Esophagus squamous epithelium (tissue), 5 donors: ENCODE measurements at places on chromosomes 4 and X. TPM values are rescaled to one million over a fixed set of nuclear protein-coding genes. Genes with fewer than 3 reads are reported as not detected.

GRCh38 chrX:111169141-111169540, 73.2 kb downstream of the PAK3 start:
- H3K4me3 ChIP-seq: no peak overlapping the region
- H3K4me1 ChIP-seq: no peaks in the 10 kb centered on the region
- no peaks in the 10 kb centered on the region for H3K27me3 ChIP-seq
- H3K36me3 ChIP-seq: no peaks in the 10 kb centered on the region
- no peak for DNase-seq
- no peak overlapping the region for H3K27ac ChIP-seq

DNA sequence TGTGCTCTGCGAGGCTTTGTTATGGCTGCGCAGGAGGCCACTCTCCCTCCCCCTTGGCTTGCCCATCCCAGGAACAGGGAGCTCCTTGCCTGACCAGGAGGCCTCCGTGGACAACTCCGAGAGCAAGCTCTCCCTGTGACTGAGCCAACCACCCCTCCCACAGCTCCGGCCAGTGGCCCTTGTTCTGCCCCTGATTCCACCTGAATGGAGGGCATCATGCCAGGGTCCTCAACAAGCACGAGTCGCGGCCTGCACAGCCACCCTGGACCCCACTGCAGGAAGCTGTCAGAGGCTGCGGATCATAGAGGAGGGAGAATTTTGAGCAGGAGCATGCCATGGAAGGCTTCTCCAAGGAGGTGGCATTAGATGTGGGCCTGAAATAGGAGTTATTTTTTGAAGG, 44.8 kb upstream of the GRPEL1 start:
- no peaks in the 10 kb centered on the region for H3K27me3 ChIP-seq
- no peaks in the 10 kb centered on the region for H3K4me1 ChIP-seq
- H3K4me3 ChIP-seq: no peak overlapping the region
- DNase-seq: no peak
- no peak overlapping the region for H3K27ac ChIP-seq
- no peaks in the 10 kb centered on the region for H3K36me3 ChIP-seq

The PAGE4 gene
- total RNA-seq: not detected

DNA sequence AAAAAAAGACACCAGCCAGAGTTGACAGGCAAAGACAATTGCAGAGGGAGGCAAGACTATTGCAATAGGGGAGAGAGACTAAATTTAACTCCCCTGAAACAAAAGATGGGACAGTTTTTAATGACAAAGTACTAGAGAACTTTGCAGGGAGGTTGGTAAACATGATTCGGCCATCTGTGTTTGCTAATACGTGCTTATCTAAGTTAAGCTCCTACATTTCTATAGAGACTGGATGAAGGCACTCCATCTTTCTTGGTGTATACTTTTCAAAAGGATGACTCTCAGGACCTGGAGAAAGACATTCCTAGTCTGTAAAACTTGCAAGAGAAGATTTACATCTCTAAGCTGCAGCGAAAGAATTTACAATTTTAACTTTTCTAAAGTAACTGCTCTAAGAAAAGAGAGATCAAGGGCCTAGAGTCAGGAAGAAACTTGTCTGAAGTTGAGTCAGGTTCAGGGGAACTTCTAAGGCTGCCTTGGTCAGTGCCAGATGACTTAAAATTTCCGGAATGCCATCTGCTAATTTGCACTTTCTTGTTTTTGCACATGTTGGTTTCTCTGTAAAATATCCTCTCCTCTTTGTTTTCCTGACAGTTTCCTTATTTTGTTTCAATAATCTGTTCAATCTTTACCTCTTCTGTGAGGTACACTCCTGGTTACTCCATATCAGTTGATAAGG, 10.6 kb downstream of the ADAM29 start:
- H3K27ac ChIP-seq: no peak overlapping the region
- no peaks in the 10 kb centered on the region for H3K36me3 ChIP-seq
- no peak for DNase-seq
- no peak overlapping the region for H3K4me3 ChIP-seq
- no peaks in the 10 kb centered on the region for H3K4me1 ChIP-seq

The HS3ST1 gene
- 27.0 TPM for total RNA-seq

GRCh38 chrX:147832707-147833348, 78.9 kb upstream of the FMR1 start:
- H3K36me3 ChIP-seq: no peaks in the 10 kb centered on the region
- no peak overlapping the region for H3K27ac ChIP-seq
- no peaks in the 10 kb centered on the region for H3K4me1 ChIP-seq
